CD4-positive, alpha-beta T cell (primary cell): ENCODE measurements at places on chromosomes 11 and 22. TPM values are rescaled to one million over a fixed set of nuclear protein-coding genes. Genes with fewer than 3 reads are reported as not detected.

DNA sequence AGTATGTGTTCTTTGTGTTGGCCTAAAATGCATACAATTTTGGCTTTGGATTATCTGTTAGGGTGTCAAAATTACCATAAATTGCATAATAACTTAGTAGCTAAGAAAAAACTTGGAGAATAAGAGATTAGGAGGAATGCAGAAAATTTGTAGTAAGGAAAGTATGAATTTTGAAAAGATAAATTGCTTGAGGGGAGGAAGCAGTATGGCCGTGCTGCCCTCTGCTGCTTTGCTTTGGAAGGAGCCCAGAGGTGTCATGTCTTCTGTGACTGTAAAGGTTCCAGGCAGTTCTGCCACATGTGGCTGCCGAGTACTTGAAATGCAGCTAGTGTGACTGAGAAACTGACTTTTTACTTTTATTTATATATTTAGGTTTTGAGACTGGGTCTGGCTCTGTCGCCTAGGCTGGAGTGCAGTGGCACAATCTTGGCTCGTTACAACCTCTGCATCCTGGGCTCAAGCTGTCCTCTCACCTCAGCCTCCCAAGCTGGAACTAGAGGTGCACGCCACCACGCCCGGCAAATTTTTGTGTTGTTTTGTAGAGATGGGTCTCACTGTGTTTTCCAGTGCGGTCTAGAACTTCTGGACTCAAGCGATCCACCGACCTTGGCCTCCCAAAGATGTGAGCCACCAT, 1.8 kb downstream of the ADSL start:
- DNase-seq: peak; percentile 83
- peaks cover 50% of the 10 kb centered on the region for H3K4me1 ChIP-seq
- no peak overlapping the region for H3K27ac ChIP-seq
- H3K4me3 ChIP-seq: peak overlapping the region; percentile 91
- peaks cover 46% of the 10 kb centered on the region for H3K36me3 ChIP-seq

Gene DDX17
- total RNA-seq: 462 TPM

Gene OR4D5
- not detected for total RNA-seq

Gene MYO7A
- 0.63 TPM for total RNA-seq

- no peak for DNase-seq
- no peak overlapping the region for H3K4me3 ChIP-seq
- no peak overlapping the region for H3K27ac ChIP-seq
- H3K36me3 ChIP-seq: no peaks in the 10 kb centered on the region
- H3K4me1 ChIP-seq: no peaks in the 10 kb centered on the region
Observed at GRCh38 chr11:12813371-12814225, 139.4 kb downstream of the TEAD1 start.

DNA sequence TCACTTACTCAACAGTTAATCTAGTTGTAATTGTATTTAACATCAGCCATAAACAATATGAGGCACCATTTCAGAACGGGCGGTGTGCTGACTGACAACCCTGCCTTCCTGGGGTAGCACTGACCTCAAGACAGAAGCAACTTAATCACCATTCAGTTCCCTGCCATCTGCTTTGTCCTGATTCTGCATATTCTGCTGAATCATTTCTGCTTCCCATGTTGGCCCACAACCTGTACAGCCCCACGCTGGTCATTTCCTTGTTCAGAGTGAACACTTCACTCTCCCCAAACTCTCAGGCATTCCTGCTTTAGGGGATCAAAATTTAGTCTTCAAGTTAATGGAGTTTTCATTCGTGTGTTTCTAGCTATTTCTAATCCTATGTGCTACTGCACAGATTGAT, 132.3 kb upstream of the ZBED5 start:
- no peaks in the 10 kb centered on the region for H3K27me3 ChIP-seq
- H3K4me1 ChIP-seq: no peaks in the 10 kb centered on the region
- no peak for DNase-seq
- H3K27ac ChIP-seq: no peak overlapping the region

Gene ASCL2
- not detected for total RNA-seq

DNA sequence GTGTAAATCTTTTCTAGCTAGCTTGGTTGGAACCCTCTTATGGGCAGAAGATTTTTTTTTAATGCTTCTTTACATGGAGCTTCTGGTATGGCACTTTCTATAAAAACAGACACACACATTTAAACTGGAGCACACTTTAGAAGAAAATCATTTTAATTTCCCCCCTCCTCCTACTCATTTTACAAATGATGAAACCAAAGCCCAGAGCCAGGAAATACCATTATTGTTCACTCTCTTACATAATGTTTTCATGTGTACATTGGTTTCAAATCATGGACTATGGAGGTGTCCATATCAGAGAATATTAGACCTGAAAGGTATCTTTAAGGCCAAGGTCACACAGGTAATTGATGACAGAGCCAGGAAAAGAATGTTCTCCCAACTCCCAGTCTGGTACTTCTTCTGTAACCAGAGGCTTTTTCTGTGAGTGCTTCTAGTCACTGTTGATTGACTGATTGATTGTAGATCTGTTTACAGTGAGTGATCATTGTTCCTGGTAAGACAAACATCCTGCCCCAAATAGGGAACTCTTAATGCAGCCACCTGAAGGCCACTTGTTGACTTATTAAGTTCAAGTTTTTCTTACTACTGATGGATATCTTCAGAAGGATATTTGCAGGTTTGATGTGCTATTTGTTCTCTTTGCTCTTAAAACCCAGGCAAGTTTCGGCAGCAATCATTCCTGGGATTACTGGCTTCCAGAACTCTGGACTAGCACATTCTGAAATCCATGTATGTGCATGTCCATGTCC, 26.8 kb upstream of the ME3 start:
- H3K36me3 ChIP-seq: no peaks in the 10 kb centered on the region
- no peak overlapping the region for H3K4me3 ChIP-seq
- H3K27me3 ChIP-seq: no peaks in the 10 kb centered on the region
- no peak overlapping the region for H3K27ac ChIP-seq
- no peak for DNase-seq
- no peaks in the 10 kb centered on the region for H3K4me1 ChIP-seq

Gene MAPK12
- total RNA-seq: 1.2 TPM

Gene CRYBA4
- not detected for total RNA-seq

DNA sequence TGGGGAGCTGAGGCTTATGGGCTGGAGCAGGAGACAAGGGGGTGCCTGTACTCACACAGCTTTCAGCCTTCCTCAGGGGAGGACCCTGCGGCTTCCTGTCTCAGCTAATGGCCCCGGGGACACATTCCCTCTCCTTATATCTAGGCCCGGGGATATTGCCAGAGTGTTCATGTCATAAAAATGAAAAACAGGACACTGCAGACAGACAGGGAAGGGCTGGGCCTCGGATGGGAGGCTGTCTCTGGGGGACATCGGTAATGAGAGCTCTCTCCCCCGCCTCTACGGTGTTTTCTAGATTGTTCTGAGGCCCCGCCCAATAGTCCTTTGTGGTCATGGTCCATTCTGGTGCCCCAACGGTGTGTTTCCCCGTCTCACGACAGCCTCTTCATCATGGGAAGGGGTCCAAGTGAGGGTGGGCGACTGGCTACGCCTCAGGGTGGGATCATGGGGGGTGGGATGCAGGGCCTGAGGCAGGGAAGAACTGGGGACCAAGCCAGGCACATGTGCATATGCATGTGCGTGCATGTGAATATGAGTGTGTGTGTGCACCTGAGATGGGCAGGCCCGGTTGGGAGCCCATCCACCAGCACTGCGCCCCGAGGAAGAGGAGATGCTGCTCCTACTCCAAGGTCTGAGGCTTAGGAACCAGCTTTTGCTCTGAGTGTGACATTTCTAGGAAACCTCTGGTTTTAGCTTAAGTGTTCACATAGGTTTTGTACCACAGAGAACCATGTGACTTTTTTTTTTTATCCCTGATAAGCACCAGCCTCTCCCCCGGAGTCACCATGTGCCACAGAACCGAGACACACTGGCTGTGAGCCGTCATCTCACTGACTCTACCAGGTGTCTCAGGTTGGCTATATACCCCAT, 5.3 kb downstream of the ARVCF start:
- no peaks in the 10 kb centered on the region for H3K36me3 ChIP-seq
- DNase-seq: no peak
- H3K27me3 ChIP-seq: no peaks in the 10 kb centered on the region
- peaks cover 8% of the 10 kb centered on the region for H3K4me1 ChIP-seq

Gene CDCA5
- 0.84 TPM for total RNA-seq

DNA sequence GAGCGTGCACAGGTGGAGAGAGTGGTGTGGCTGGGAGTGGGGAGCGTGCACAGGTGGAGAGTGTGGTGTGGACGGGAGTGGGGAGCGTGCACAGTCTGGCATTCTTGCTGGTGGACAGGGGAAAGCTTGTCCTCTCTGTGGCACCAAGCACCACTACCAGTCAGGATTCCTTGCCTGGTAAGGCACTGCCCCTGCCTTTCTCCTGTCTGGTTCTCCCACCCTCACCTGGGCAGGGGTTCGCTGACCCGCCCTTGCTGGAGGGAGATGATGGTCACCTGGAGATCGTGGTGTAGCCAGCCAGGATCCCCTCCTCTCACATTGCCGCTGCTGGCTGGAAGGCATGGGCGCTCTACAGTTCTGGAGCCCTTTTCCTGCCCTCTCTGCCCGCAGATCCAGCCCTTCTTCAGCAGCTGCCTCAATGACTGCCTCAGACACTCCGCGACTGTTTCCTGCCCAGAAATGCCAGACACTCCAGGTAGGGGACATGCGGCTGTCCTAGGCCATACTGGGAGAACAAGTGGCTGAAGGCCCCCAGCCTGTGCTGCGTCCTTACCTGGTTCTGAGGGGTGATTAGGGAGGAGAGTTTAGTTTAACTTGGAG, 16.7 kb downstream of the TMEM121B start:
- no peak for DNase-seq
- no peak overlapping the region for H3K4me3 ChIP-seq
- peaks cover 74% of the 10 kb centered on the region for H3K4me1 ChIP-seq
- H3K27me3 ChIP-seq: no peaks in the 10 kb centered on the region
- peaks cover 91% of the 10 kb centered on the region for H3K36me3 ChIP-seq
- no peak overlapping the region for H3K27ac ChIP-seq

DNA sequence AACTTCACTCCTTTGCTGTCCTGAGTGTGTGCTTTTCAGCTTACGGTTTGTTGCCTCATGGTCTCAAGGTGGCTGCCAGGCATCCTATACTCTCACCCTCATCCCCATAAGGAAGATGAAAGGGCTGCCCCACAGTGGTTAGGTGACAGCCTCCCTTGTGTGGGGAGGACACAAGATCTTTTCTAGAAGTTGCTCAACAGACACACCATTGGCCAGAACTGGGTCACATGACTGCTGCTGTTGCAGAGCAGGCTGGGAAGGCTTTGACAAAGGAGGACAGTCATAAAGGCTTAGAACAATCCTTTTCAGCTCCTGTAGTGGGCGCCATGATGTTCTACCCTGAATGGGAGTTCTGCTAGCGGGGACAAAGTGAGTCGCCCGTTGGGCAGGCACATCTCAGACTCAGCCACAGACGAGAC, 69.7 kb upstream of the RASD2 start:
- H3K4me3 ChIP-seq: no peak overlapping the region
- H3K4me1 ChIP-seq: no peaks in the 10 kb centered on the region
- no peak overlapping the region for H3K27ac ChIP-seq
- H3K36me3 ChIP-seq: no peaks in the 10 kb centered on the region
- no peak for DNase-seq
- H3K27me3 ChIP-seq: no peaks in the 10 kb centered on the region

DNA sequence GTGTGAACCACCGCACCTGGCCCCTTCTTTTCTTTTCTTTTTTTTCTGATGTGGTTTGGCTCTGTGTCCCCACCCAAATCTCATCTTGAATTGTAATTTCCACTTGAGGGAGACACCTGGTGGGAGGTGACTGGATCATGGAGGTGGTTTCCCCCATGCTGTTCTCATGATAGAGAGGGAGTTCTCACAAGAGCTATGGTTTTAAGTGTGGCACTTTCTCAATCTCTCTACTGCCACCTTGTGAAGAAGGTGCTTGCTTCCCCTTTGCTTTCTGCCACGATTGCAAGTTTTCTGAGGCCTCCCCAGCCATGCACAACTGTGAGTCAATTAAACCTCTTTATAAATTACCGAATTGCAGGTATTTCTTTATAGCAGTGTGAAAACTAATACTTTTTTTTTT, 4.9 kb upstream of the TCN2 start:
- H3K4me1 ChIP-seq: peaks cover 18% of the 10 kb centered on the region
- no peak overlapping the region for H3K4me3 ChIP-seq
- no peaks in the 10 kb centered on the region for H3K27me3 ChIP-seq
- H3K27ac ChIP-seq: no peak overlapping the region
- no peaks in the 10 kb centered on the region for H3K36me3 ChIP-seq

Gene MUC6
- total RNA-seq: not detected

Gene VPREB1
- not detected for total RNA-seq

Gene XBP1
- total RNA-seq: 190 TPM

Gene PLEKHB1
- 34.6 TPM for total RNA-seq

Gene BTBD18
- total RNA-seq: not detected

Gene RAB36
- total RNA-seq: 0.87 TPM

DNA sequence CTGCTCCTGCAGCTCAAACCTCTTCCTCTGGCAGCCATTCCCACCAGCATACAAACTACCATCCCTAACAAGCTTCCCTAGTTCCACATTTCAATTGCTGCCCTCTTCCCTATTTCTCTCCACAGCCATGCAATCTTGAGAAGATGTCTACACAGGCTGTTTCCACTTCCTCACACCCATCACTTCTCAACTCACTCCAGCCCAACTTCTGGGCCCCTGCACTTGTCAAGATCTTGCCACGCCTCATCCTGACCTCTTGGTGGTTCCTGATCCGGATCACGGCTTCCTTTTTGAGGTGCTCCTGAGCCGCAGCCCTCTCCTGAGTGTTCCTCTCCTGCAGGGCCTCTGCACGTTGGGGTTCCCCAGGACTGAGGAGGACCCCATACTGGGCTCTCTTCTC, 22.6 kb downstream of the RPL27A start:
- no peak overlapping the region for H3K27ac ChIP-seq
- no peak for DNase-seq
- H3K27me3 ChIP-seq: no peaks in the 10 kb centered on the region
- H3K4me1 ChIP-seq: no peaks in the 10 kb centered on the region

- H3K36me3 ChIP-seq: no peaks in the 10 kb centered on the region
- DNase-seq: no peak
- H3K4me1 ChIP-seq: no peaks in the 10 kb centered on the region
- no peak overlapping the region for H3K27ac ChIP-seq
- no peak overlapping the region for H3K4me3 ChIP-seq
Observed at GRCh38 chr11:134398079-134398444, 14.0 kb downstream of the B3GAT1 start.

GRCh38 chr11:20110908-20111669, 49.2 kb downstream of the DBX1 start:
- no peak overlapping the region for H3K4me3 ChIP-seq
- H3K4me1 ChIP-seq: peaks cover 8% of the 10 kb centered on the region
- no peak overlapping the region for H3K27ac ChIP-seq
- no peaks in the 10 kb centered on the region for H3K27me3 ChIP-seq

- DNase-seq: peak; percentile 47
- no peaks in the 10 kb centered on the region for H3K27me3 ChIP-seq
- no peaks in the 10 kb centered on the region for H3K36me3 ChIP-seq
- no peak overlapping the region for H3K4me3 ChIP-seq
- peaks cover 3% of the 10 kb centered on the region for H3K4me1 ChIP-seq
Observed at GRCh38 chr11:66443602-66444001, 5.0 kb upstream of the MRPL11 start.

DNA sequence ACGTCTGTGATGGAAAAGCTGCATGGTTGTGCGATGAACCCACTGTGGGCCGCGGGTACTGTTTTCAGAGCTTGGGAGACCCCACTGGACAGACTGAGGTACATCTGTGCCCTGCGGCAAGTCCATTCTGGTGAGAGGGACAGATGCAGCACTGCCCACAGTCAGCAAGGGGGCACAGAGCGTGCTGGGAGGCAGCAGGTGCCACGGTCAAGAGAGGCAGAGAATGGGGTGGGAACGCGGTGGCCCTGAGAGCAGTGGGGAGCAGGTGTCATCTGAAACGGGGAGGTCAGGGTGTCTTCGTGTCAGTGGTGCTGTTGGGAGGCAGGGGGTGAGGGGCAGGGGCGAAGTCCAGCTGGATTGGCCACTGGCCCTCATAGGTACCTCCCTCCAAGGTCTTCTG, 32.0 kb downstream of the TBC1D22A start:
- no peak overlapping the region for H3K4me3 ChIP-seq
- peaks cover 68% of the 10 kb centered on the region for H3K36me3 ChIP-seq
- peaks cover 45% of the 10 kb centered on the region for H3K4me1 ChIP-seq
- DNase-seq: no peak
